Spleen (tissue), 13 donors: ENCODE measurements at places on chromosomes 12 and 14.

DNA sequence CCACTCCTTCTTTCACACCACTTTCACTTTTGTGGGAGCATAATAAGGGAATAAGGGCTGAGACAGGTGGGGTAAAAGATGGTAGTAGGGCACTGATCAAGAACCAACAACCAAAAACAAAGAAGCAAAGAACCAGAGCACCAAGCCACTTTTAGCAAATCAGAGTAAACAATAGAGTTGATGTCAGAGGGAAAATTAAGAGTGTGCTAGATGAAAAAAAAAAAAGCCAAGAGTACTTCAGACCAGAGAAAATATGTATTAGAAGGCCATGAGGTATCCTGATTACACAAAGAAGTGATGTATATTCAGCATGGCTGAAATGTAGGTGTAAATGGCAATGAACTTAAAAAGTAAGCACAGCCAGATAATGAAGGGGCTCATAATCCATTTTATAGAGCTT is 75.4 kb downstream of the ABCC9 start:
- DNase-seq, result no peak

GRCh38 chr14:63051301-63051700 is 6.0 kb upstream of the KCNH5 start:
- DNase-seq, result no peak

- DNase-seq, result no peak
Measured at GRCh38 chr14:79098324-79098723, 928.2 kb downstream of the NRXN3 start.

DNA sequence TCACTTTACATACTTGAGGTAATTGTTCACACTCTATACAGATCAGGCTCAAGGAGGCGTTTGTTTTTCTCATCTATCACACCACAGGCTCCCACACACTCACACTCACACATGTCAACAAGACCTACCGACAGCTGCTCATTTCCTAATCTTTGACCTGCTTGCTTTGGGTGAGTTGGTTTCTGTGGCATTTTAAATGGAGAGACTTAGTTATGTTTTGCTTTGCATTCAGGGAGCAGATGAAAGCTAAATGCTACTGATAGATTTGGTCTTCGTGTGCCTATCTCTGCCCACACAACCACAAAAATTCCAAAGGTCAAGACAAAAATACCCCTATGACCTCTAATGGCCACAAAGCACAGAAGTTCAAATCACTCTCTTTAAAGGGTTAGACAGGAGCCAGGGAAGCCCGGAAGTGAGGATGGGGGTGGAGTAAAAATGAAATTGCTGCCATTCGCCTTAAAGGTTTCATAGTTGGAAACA is 203.5 kb upstream of the G2E3 start:
- DNase-seq, result no peak

- no peak for DNase-seq
Measured at GRCh38 chr12:43198608-43199007, 353.4 kb downstream of the ADAMTS20 start.

GRCh38 chr12:83335748-83336147 is 649.0 kb downstream of the TMTC2 start:
- no peak for DNase-seq

DNA sequence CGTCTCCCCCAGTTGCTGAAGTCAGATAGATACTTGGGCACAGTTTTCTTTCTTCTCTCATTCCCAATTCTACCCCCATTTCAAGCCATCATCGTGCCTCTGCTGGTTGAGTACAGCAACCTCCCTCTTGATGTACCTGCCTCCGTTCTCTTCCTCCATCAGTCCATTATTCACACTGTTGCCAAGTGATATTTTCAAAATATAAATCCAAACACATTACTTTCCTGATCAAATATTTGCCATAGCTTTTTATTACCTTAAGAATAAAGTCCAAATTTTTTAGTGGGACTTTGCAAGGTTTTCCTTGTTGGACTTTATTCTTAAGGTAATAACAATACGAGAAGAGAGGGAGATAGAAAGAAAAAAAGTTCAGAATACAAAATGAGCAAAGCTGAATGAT is 18.6 kb upstream of the SSPN start:
- no peak for DNase-seq

- DNase-seq, result no peak
Measured at GRCh38 chr14:75370416-75371205, 57.2 kb upstream of the JDP2 start.

GRCh38 chr14:58825606-58826005 is 187.8 kb downstream of the DACT1 start:
- no peak for DNase-seq

DNA sequence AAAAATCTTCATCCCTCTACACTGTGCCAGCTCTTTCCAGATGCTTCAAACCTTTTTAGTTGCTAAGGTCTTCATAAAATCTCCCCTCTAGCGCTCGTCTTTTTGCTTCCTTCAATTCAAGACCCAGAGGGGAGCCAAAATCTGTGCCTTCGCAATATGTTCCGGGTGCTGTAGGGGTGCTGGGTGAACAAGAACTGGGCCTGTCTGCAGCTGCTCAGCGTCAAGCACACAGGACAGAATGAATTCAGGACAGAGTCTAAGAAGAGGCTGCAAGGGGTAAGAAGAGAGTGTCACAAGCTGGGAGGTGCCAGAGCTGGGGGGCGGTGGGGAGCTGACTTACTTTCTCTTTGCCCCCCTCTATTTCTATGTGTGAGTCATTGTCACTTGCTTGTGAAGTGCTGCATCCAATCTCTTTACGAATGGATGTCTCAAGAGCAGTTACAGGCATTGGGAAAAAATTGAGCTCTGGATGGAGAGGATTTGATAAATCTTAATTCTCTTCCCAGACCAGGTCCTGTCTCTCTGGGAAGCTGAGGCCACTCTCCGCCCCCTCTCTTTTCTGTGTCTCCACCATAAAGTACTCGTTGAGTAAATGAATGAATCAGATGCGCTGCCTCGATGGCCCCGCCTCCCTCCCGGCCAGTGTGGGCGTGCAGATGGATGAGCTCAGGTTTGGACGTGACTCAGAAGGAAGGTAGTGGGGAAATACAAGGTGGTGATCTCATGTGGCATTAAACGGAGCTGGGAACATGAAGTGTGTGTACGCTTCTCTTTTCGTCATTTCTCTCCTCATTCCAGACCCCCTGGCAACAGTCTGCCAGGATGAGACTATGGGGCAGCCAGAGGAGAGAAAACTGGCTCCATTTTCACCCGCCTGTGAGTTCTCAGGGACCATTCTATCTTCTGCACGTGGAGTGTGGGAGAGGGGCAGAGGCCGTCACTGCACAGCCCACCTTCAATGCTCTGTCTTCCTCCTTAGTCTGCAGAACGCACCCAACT is 91.3 kb downstream of the TSPAN9 start:
- no peak for DNase-seq

DNA sequence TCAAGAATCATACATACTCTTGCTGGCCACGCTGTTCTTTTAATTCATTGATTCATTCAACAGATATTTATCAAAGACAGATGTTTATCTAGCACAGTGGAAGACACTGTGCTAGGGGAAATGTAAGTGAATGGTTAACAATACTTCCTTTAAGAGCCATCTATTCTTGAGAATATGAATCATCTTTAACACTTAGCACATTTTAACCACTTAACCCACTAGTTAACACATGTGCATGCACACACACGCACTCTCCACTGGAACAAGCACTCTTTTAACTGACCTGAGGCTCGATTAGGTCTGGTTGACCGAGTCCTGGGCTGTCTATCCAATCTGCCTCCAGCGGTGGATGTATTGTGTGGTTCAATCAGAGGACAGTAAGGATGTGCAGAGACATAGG is 34.6 kb downstream of the LMNTD1 start:
- DNase-seq, result no peak

DNA sequence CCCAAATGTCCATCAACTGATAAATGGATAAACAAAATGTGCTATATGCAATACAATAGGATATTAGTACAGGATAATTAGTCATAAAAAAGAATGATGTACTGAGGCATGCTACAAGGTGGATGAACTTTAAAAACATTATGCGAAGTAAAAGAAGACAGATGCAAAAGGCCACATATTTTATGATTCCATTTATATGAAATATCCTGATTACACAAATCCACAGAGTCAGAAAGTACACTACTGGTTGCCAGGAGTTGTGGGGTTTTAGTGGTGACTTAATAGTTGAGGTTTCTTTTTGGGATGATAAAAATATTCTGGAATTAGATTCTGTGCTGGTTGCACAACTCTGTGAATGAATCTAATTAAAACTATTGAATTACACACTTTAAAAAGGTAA is 12.6 kb downstream of the TRIM9 start:
- DNase-seq, result no peak

GRCh38 chr12:48882315-48882687 is 16.6 kb upstream of the RND1 start:
- DNase-seq, result no peak

- DNase-seq, result no peak
Measured at GRCh38 chr14:67581643-67582042, 18.4 kb downstream of the PIGH start.

GRCh38 chr12:57744194-57744776 is 554 bp upstream of the TSPAN31 start:
- peak; percentile 90 for DNase-seq

GRCh38 chr12:123071857-123072256 is 79.0 kb downstream of the PITPNM2 start:
- no peak for DNase-seq

GRCh38 chr14:34593740-34594375 is 36.1 kb downstream of the SNX6 start:
- DNase-seq, result no peak

DNA sequence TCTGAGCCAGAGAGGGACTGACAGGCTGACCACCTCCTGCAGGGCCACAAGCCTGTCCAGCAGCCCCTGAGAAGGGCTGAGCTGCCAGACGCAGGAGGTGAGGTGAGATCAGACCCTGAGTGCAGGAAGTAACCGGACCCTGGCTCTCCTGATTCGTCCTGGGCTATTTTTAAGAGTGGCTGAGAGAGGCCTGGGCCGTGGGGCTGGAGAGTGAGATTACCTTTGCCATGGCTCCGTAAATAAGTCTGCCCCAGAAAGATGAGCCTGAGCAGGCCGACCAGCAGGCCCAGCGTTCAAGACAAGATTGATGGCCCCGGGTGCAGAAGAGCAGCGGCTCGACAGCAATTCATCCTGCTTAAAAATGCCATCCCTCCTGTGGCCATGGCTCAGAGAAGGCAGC is 54.2 kb downstream of the SPTB start:
- no peak for DNase-seq

- no peak for DNase-seq
Measured at GRCh38 chr12:20572451-20572850, 122.7 kb upstream of the SLCO1C1 start.

- DNase-seq, result no peak
Measured at GRCh38 chr14:92397150-92397952, 74.4 kb downstream of the SLC24A4 start.

- no peak for DNase-seq
Measured at GRCh38 chr12:49496417-49497360, 42.1 kb upstream of the KCNH3 start.

- DNase-seq, result no peak
Measured at GRCh38 chr12:8145754-8146441, 10.9 kb upstream of the ZNF705A start.

DNA sequence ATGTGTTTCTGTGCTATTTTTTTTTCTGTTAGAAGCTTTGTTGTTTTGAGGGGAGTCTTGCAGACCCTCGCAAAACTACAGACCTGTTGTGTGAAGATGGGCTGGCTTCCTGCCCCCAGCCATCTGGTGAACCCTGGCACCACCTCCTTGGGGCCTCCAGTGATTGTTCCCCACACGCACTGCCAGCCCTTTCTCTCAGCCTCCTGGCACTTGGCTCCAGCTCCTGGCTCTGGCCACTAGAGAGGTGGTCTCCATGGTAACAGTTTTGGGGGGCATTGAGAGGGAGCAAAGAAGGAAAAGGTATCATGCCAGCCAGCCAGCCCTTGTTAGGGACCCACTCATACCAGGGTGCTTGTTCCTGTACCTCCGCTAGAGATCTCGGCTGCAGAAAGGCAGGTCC is 176.4 kb upstream of the RPH3A start:
- DNase-seq, result no peak

DNA sequence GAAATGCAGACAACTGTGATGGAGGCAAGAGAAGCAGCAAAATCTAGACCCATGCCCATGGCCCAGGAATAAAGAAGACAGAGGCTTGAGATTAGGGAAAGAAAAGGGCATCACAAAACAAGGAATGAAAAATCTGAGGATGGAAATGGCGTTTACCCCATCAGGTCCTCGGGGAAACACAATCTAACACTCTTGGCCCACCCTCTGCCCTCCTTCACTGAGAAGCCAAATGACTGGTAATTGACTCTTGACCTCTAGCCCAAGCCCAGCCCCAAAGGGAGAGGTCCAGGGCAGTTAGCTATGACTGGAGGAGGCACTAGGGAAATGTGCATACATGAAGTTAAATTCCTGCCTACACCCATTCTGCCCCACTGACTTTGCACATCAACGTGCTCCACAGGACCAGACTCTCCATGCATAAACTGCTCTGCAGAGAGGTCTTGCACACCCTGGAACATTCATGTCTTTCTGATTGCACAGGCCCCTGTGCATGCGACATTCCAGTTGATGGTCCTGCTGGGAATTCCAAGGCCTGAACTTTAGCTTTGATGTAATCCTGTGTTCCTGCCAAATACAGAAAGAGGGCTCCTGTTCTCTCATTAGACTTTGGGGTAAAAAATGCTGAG is 5.7 kb downstream of the ZFHX2 start:
- DNase-seq, result no peak

- no peak for DNase-seq
Measured at GRCh38 chr14:100407376-100408102, 84.4 kb downstream of the SLC25A47 start.

- DNase-seq, result no peak
Measured at GRCh38 chr12:70444903-70445302, 78.8 kb downstream of the KCNMB4 start.

- no peak for DNase-seq
Measured at GRCh38 chr12:41663598-41664265, 475.6 kb downstream of the PDZRN4 start.

- DNase-seq, result no peak
Measured at GRCh38 chr12:78931466-78931990, 67.0 kb downstream of the SYT1 start.

GRCh38 chr12:103687253-103687652 is 100.2 kb downstream of the STAB2 start:
- DNase-seq, result no peak

DNA sequence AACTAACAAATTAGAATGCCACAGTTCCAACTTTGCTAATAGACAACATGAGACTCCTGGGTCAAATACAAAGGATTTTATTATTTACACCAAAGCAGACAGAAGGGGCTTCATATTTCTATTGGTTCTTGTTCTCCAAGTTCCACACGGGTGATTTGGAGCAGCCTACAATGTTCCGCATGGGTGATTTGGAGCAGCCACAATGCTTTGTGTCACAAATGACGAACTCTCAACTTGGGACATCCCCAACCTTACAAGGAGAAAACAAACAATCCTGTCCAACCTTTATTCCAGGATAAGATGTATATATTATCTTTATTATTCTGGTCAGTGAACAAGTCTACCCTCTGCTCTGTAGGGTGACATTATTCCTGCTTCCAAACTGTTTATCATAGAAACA is 694.3 kb upstream of the MGAT4C start:
- DNase-seq, result no peak
